ENCODE measurements at places on chromosomes 3 and 15.

DNA sequence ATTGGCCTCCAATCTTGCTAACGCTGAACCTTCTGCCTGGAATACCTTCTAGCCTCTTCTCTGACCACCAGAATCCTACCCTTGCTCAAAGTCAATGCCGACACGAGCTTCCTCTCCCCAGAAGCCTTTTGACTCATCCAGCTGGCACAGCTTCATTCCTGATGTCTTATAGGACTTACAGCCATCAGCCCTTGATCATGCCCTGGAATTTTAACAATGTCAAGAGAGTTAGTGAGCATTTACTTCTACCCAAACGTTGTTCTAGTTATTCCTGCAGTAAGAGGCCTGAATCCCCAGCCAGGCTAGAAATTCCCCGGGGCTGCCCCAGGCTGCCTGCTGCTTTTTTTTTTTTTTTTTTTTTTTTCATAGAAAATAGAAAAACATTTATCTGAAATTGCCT, 3.9 kb downstream of the CYP1A2 start:
- DNase-seq = no peak

- DNase-seq = no peak
These were observed 134.5 kb upstream of the PRICKLE2 start for GRCh38 chr3:64359735-64360134.

- DNase-seq = no peak
These were observed 74.7 kb downstream of the ZBBX start for GRCh38 chr3:167305340-167305890.

- no peak for DNase-seq
These were observed 166.4 kb downstream of the C3orf70 start for GRCh38 chr3:184986366-184986889.

GRCh38 chr15:90062973-90063769, 39.1 kb downstream of the IDH2 start:
- DNase-seq = no peak

DNA sequence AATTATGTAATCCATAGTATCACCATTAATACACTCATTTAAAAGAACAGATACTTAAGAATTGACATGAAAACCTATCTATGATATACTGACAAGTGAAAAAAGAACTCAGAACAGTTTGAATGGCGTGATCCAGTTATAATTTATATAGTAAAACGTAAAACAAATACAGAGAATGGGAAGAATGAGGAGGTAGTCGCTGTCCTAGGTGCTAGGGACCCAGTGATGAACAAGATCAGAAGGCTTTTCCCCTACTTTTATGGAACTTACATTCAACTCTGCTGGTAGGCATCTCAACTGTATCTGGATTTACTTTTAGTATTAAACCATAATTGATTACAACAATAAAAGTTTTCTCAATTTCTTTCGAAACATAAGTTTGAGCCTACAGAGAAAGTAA, 31.8 kb downstream of the GSK3B start:
- no peak for DNase-seq

GRCh38 chr3:111326144-111326995, 215.6 kb upstream of the CD96 start:
- DNase-seq = no peak
